ENCODE measurements at places on chromosomes 11 and 22. TPM values are rescaled to one million over a fixed set of nuclear protein-coding genes. Genes with fewer than 3 reads are reported as not detected.
A peak's percentile ranks its signal among the peaks of the same experiment; 100 is the strongest.

Gene TSGA10IP
- not detected for total RNA-seq

GRCh38 chr22:43246188-43246587, 59.3 kb upstream of the TTLL12 start:
- H3K27me3 ChIP-seq = no peaks in the 10 kb centered on the region
- no peak overlapping the region for H3K4me3 ChIP-seq
- H3K27ac ChIP-seq = no peak overlapping the region
- no peaks in the 10 kb centered on the region for H3K4me1 ChIP-seq

Gene SCUBE2
- 2.8 TPM for total RNA-seq

GRCh38 chr22:45889539-45890350, 87.2 kb downstream of the WNT7B start:
- H3K4me1 ChIP-seq = no peaks in the 10 kb centered on the region
- no peak overlapping the region for H3K4me3 ChIP-seq
- H3K27ac ChIP-seq = no peak overlapping the region
- no peaks in the 10 kb centered on the region for H3K36me3 ChIP-seq

Gene UPK2
- 0.92 TPM for total RNA-seq

- DNase-seq = no peak
- no peaks in the 10 kb centered on the region for H3K36me3 ChIP-seq
- peaks cover 8% of the 10 kb centered on the region for H3K27me3 ChIP-seq
- H3K4me1 ChIP-seq = peaks cover 3% of the 10 kb centered on the region
- no peak overlapping the region for H3K27ac ChIP-seq
Observed at GRCh38 chr11:76669901-76670484, 554 bp downstream of the LRRC32 start.

DNA sequence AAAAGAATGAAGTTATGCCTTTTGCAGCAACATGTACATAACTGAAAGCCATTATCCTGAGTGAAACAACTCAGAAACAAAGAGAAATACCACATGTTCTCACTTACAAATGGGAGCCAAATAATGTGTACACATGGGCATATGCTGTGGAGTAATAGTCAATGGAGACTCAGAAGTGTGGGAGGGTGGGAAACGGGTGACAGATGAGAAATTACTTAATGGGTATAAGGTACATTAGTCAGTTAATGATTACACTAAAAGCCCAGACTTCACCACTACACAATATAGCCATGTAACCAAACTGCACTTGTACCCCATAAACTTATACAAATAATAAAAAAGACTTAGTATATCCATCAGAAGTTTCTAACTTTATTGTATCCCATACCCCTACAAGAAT, 674.1 kb upstream of the ARHGAP42 start:
- DNase-seq = no peak
- H3K4me1 ChIP-seq = no peaks in the 10 kb centered on the region
- H3K4me3 ChIP-seq = no peak overlapping the region

DNA sequence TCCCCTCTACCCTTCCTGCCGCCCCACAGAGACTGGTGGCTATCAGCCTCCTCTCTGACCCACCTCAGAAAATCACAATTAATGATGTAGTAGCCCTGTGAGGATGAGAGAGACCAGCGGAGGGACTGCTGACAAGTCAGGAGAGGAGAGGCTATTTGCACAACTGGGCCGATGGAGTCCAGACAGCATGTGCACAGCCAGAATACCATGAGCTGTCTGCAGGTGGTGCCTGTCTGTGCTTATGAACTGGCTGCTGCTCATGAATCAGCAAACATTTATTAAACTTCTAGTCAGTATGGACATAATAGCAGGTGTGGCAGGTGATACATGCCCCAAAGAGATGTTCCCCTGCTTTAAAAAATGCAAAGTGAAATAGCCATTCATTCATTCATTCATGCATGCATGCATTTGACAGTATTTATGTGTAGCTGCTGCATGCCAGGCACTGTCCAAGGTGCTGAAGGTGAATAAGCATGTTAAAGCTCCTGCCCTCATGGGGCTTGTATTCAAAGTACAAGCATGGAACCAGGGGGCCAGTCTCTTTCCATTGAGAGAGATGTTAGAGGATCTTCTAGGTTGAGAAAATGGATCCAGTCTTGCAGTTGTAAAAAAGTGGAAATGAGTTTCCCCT, 141.3 kb downstream of the GRIK4 start:
- H3K4me1 ChIP-seq = no peaks in the 10 kb centered on the region
- H3K36me3 ChIP-seq = no peaks in the 10 kb centered on the region
- no peak overlapping the region for H3K4me3 ChIP-seq
- no peak overlapping the region for H3K27ac ChIP-seq
- peaks cover 7% of the 10 kb centered on the region for H3K27me3 ChIP-seq

DNA sequence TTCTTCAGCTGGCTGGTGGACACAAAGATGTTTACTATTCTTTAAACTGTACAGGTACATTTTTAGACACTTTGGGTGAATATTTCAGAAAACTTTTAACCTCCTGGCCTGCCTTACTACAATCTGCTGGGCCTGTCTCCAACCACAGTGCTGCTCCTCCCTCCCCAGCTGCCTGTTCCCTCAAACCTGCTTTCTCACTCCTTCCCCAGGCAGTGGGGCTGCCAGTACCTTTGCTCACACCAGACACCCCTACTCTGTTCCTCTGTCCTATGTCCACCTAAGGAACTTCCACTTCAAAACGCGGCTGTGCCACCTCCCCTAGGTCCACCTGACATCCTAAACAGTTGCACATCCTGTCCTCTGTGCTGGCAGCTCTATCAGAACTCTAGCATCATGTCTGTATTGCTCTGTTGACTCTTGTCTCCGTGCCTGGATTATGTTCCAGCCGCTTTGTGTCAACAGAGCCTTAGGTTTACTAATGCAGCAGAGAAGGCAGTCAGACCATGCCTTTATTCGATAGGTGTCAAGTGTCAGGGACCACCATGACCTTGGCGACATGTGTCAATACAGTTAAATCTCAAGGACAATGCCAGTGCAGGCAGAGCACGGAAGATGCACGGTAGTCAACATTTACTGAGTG, 13.4 kb downstream of the ZP1 start:
- H3K36me3 ChIP-seq = no peaks in the 10 kb centered on the region
- no peak overlapping the region for H3K4me3 ChIP-seq

DNA sequence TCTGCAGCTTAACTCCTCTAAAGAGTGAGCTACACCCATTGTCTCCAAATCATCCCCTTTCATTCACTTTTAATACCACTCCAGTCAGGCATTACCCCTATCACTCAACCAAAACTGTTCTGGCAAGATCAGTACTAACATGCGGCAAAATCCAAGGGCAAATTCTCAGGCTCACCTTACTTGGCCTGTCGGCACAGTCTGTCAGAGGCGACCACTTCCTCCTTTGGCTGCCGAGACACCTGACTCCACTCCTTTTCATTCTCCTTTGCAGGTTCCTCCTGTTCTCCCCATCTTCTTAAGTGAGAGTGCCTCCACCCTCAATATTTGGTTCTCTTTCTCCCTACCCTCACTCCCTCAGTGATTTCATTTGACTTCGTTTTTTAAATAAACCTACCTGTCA, 4.2 kb downstream of the C11orf91 start:
- no peaks in the 10 kb centered on the region for H3K27me3 ChIP-seq
- H3K27ac ChIP-seq = peak overlapping the region; percentile 94

Gene ANKK1
- total RNA-seq = 0.08 TPM

DNA sequence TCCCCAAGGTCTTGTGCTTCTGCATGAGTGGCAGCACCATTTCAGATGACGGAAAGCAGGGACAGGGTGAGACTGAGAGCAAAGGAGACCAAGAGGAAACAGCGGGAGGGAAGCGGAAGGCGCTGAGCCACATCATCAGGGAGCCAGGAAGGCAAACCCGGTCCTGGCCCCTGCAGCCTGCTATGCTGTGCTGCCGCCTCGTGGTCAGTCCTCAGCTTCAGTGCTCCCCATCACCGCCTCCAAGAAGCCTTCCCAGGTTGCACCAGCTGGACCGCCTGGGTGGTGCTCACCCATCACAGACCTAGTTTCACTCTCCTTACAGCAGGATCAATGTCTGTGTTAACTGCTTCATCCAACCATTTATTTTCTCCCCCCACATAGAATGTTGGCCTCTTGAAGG, 73.0 kb upstream of the PHF21B start:
- H3K36me3 ChIP-seq = no peaks in the 10 kb centered on the region
- peaks cover 6% of the 10 kb centered on the region for H3K4me1 ChIP-seq
- no peaks in the 10 kb centered on the region for H3K27me3 ChIP-seq

- no peak overlapping the region for H3K4me3 ChIP-seq
- H3K36me3 ChIP-seq = peaks cover 17% of the 10 kb centered on the region
- no peak for DNase-seq
- no peaks in the 10 kb centered on the region for H3K27me3 ChIP-seq
- H3K27ac ChIP-seq = no peak overlapping the region
- H3K4me1 ChIP-seq = no peaks in the 10 kb centered on the region
Observed at GRCh38 chr11:11931461-11932055, 76.9 kb downstream of the DKK3 start.

DNA sequence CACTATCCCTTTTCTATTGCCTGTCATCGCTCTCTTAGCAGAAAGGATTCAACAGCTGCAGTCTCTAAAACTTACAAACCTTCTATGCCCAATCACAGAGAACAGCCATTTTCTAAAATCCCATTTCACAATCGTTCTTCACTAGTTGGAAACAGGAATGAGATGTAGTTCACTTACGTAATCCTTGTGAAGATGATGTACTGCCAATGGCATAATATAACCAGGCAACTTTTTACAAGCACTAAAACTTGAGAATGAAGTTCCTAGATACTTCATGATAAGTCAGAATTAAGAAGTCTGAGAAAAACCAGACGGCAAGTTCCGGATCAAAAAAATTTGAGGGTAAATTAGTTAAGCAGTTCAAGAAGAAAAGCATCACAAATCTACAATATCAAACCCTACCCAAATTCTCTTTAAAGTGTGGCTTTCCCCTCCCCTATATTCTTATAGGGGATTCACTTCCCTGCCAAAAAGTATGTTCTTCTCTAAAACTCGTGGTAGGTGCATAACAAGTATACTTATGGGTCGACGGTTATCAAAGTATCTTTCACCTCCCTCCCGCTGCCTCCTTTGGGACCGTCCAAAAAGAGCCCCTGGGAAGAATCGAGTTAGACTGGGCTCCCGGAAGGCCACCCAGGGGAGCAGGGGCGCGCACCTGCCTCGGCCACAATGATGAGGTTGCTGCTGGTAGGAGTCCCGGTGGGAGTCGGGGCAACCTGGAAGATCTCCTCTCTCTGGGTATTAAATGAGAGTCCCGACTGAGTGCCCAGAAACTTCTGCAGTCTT, 666 bp downstream of the MSANTD4 start:
- DNase-seq = no peak
- peaks cover 15% of the 10 kb centered on the region for H3K4me1 ChIP-seq
- H3K27me3 ChIP-seq = no peaks in the 10 kb centered on the region
- peaks cover 2% of the 10 kb centered on the region for H3K36me3 ChIP-seq
- peak overlapping the region; percentile 77 for H3K4me3 ChIP-seq

DNA sequence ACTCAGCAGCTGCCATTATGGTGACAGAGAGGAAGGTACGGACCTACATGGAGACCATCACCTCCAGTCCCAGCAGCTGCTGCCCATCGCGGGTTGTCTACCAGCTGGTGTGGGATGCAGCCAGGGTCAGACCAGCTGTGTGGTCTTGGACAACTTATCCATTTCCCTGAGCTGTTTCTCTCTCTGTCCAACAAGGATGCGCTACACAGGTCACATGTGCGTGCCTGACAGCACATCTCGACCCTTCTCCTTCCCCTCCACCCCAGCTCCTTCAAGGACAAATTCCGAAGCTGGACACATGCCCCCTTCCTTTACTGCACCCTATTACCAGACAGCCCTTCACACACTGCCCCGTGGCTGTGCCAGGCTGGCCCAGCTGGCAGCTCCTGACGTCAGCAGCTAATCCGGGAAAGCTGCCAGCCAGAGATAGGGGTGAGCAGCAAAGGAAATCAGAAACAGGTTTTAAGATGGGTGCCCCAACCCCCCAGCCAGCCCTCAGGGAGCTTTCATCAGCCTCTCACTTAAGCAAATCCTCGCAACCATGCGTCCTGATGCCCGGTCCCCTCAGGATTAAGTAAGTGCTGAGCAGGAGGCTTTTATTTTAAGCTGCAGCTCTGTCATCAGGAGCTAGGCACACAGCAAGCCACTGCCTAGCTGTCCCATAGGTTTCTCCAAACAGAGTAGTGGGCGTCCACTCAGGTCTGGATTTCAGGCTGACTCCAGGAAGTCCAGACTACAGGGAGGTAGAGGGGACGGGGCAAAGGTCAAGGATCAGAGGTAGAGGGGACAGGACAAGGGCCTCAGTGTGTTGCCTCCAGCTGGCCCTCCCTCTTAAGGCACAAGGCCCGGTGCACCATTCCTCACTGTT, 20.3 kb downstream of the TEF start:
- no peak overlapping the region for H3K4me3 ChIP-seq
- H3K27ac ChIP-seq = no peak overlapping the region
- no peaks in the 10 kb centered on the region for H3K27me3 ChIP-seq

DNA sequence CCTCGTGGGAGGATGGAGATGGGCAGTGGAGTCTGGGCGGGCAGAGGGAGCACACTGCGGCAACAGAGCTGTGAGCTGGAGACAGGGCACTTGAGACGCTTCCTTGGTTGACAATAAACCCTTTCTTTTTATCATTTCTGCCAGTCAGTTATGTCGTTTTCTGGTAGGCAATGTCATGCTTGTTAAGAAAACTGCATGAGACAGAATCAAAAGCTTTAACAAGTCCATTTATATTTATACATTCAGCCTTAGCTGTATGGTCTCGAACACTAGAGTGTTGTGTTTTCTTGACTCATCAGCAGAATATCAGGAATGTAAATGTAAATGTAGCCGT, 31.9 kb downstream of the PPFIA1 start:
- peaks cover 21% of the 10 kb centered on the region for H3K4me1 ChIP-seq
- no peaks in the 10 kb centered on the region for H3K36me3 ChIP-seq
- no peak overlapping the region for H3K27ac ChIP-seq
- H3K4me3 ChIP-seq = no peak overlapping the region
- H3K27me3 ChIP-seq = no peaks in the 10 kb centered on the region
- DNase-seq = no peak

DNA sequence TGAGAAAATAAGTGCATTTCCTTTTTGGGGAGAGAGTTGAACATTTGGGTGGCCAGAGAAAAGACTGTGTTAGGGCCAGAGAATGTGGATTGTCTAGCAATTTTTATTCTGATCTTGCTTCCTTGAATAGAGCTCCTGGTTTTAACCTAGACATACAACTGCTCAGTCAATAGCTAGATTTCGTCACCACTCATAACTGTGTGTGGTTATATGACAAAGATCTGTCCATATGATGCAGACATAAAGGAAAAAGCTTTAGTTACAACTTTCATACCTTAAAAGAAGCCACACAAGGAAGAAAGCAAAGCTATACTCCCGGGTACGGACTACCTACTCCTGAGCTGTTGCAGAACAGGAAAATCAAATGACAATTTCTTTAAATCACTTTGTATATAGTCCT, 37.2 kb downstream of the MS4A6A start:
- no peak for DNase-seq
- H3K4me1 ChIP-seq = no peaks in the 10 kb centered on the region
- no peak overlapping the region for H3K4me3 ChIP-seq
- no peaks in the 10 kb centered on the region for H3K36me3 ChIP-seq

- H3K4me1 ChIP-seq = peaks cover 21% of the 10 kb centered on the region
- no peak overlapping the region for H3K27ac ChIP-seq
- no peaks in the 10 kb centered on the region for H3K27me3 ChIP-seq
- H3K36me3 ChIP-seq = no peaks in the 10 kb centered on the region
- DNase-seq = peak; percentile 55
- peak overlapping the region; percentile 41 for H3K4me3 ChIP-seq
Observed at GRCh38 chr11:1573903-1574237, 1.8 kb upstream of the DUSP8 start.

GRCh38 chr11:64855596-64856304, 11.3 kb upstream of the CDC42BPG start:
- H3K27me3 ChIP-seq = no peaks in the 10 kb centered on the region
- no peaks in the 10 kb centered on the region for H3K36me3 ChIP-seq
- peaks cover 78% of the 10 kb centered on the region for H3K4me1 ChIP-seq
- H3K4me3 ChIP-seq = no peak overlapping the region
- peak overlapping the region; percentile 98 for H3K27ac ChIP-seq
- no peak for DNase-seq
